Stimulated activated CD4-positive, alpha-beta T cell treated with anti-CD3 and anti-CD28 coated beads, Interleukin-1b, Interleukin-23, amount 100 ng/mL, for 4 hours (primary cell): ENCODE measurements at places on chromosomes 5 and 9.
A peak's percentile ranks its signal among the peaks of the same experiment; 100 is the strongest.

DNA sequence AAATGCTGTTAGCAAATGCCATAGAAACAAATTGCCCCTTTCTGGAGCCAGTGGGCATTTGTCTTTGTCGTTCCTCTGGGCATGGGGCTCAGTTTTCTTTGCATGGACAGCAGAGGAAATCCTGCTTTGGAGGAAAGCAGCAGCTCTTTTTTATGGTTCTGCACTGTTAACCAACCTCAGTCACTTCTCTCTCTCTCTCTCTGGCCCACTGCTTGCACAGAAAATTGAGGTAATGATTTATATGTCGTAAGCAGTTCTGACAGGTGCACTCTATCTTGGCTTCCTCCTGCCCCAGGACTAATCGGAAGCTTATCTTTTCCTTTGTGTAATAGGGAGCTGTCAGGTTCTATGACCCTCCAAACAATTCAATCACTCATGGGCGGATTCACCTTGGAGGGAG, 159.6 kb upstream of the GPR151 start:
- DNase-seq: no peak

GRCh38 chr5:170278611-170279458, 18.7 kb downstream of the LCP2 start:
- peak; percentile 55 for DNase-seq

DNA sequence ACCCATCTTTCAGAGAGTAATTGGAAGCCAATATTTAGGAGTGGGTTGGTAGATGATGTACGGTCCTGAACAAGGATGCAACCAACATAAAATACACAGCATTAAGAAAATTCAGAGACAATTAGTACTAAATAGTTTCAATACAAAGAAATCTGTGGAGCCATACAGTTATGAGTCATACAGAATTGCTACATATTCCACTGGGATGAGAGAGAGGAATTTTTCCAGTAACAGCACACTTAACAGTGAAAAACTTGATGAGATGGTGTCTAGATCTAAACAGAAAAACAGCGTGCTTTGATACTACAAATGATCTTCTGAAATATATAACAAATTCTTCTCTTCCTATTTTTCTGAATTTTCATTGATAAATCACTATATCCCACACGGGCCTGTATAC, 1999.3 kb upstream of the CDH9 start:
- DNase-seq: no peak

GRCh38 chr5:126716861-126717260, 60.1 kb upstream of the LMNB1 start:
- no peak for DNase-seq

- DNase-seq: no peak
Measured at GRCh38 chr5:26553079-26553478, 485.3 kb downstream of the CDH9 start.

- DNase-seq: no peak
Measured at GRCh38 chr5:97090944-97091343, 51.5 kb downstream of the LIX1 start.

DNA sequence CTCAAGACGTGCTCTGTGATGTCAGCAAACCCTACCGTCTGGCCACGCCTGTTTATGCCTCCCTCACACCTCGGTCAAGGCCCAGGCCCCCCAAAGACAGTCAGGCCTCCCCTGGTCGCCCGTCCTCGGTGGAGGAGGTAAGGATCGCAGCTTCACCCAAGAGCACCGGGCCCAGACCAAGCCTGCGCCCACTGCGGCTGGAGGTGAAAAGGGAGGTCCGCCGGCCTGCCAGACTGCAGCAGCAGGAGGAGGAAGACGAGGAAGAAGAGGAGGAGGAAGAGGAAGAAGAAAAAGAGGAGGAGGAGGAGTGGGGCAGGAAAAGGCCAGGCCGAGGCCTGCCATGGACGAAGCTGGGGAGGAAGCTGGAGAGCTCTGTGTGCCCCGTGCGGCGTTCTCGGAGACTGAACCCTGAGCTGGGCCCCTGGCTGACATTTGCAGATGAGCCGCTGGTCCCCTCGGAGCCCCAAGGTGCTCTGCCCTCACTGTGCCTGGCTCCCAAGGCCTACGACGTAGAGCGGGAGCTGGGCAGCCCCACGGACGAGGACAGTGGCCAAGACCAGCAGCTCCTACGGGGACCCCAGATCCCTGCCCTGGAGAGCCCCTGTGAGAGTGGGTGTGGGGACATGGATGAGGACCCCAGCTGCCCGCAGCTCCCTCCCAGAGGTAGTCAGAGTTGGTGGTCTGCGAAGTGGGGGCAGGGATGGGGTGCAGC, 103.2 kb downstream of the PPARGC1B start:
- no peak for DNase-seq

- no peak for DNase-seq
Measured at GRCh38 chr5:97750576-97750975, 567.5 kb upstream of the RIOK2 start.
